ENCODE measurements at places on chromosomes 11 and 22. TPM values are rescaled to one million over a fixed set of nuclear protein-coding genes. Genes with fewer than 3 reads are reported as not detected.

DNA sequence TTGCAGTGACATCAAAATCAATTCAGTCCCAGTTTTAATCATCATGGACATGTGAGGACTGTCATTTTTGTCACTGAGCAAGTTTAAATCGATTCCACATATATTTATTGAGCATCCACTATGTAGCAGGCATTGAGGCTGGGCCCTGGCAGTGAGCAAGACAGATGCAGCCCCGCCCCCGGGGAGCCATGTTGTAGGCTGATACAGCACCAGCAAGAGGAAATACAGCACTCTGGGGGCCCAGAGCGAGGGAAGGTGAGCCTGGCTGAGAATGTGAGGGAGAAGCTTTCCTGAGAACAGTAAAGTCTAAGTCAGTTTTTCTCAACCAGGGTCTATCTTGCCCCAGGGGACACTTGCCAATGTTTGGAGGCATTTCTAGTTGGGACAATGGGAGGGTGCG, 108.6 kb upstream of the ASPHD2 start:
- H3K36me3 ChIP-seq: no peaks in the 10 kb centered on the region
- no peaks in the 10 kb centered on the region for H3K27me3 ChIP-seq
- H3K27ac ChIP-seq: no peak overlapping the region
- no peaks in the 10 kb centered on the region for H3K4me1 ChIP-seq

DNA sequence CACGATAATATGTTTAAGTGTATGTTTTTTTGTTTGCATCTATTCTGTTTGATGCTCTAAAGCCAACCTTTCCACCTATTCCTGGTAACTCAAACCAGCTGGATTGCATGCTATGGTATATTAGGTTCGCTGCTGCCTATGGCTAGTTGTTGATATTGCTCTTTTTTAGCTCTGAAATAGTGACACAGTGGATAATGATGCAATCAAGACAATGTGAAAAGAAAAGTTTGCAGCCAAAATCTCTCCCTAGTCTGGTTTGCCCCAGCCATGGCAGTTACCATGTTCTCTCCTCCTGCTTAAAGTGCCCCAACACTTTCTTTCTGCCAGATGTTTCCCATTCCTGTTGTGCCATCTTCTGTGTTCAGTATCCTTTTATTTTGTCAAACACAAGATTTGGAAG, 269.7 kb downstream of the DYNC2H1 start:
- DNase-seq: no peak
- H3K4me1 ChIP-seq: no peaks in the 10 kb centered on the region
- no peak overlapping the region for H3K4me3 ChIP-seq
- no peak overlapping the region for H3K27ac ChIP-seq
- no peaks in the 10 kb centered on the region for H3K36me3 ChIP-seq
- H3K27me3 ChIP-seq: no peaks in the 10 kb centered on the region

DNA sequence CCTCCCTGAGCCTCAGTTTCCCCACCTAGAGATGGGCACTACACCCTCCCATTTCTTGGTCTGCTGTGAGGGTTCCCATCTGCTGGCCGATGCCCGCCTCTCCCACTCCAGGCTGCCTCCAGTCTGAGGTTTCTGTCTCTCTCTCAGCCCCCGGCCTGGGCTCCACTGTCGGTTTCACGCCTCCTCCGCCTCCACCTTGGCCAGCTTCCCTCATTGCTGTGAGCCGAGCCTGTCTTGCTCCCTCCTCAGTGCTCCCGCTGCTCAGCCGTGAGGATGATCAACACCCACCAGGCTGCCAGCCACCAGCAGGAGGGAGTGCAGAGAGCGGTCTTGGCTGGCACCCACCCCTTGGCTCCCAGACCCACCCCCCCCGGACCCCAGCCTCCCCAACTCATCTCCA, 61.0 kb downstream of the CYTH4 start:
- H3K27me3 ChIP-seq: no peaks in the 10 kb centered on the region
- DNase-seq: no peak
- no peaks in the 10 kb centered on the region for H3K36me3 ChIP-seq
- no peak overlapping the region for H3K4me3 ChIP-seq
- no peaks in the 10 kb centered on the region for H3K4me1 ChIP-seq

DNA sequence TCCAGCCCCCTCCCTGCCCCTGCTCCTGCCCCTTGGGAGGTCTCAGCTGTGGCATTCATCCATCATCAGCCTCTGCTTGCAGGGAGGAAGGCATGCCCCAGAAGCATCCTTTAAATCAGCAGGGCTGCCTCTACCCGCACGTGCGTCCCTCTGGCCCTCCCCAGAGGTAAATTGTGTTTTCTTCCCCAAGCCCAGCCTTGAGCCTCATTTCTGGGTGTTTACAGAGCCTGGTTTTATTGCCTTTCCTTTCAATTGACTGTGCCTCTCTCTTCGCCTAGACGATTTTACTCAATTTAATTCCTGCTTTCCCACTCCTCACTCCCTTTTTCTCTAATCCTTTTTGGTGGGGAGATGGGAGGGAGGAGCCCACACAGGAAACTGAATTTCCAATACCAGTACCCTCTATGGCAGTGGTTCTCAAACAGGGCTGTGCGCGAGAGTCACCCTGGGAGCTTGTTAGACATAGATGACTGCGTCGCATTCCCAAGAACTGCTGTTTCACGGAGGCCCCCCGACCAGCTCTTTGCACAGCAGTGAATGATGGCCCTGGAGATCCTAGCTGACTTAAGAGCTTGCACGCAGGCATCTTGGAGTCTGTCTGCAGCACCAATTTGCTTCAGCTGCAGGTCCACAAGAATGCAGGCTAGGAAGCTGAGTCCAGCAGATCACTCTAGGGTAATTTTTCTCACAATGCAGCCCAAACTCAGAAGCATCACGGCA, 15.1 kb upstream of the OAF start:
- no peaks in the 10 kb centered on the region for H3K36me3 ChIP-seq
- no peaks in the 10 kb centered on the region for H3K4me1 ChIP-seq
- H3K27ac ChIP-seq: no peak overlapping the region
- DNase-seq: no peak
- no peak overlapping the region for H3K4me3 ChIP-seq
- H3K27me3 ChIP-seq: no peaks in the 10 kb centered on the region

- H3K4me3 ChIP-seq: no peak overlapping the region
- peaks cover 11% of the 10 kb centered on the region for H3K36me3 ChIP-seq
- peaks cover 18% of the 10 kb centered on the region for H3K4me1 ChIP-seq
- DNase-seq: peak; percentile 25
These were observed 38.2 kb downstream of the PITPNB start for GRCh38 chr22:27880778-27881394.

DNA sequence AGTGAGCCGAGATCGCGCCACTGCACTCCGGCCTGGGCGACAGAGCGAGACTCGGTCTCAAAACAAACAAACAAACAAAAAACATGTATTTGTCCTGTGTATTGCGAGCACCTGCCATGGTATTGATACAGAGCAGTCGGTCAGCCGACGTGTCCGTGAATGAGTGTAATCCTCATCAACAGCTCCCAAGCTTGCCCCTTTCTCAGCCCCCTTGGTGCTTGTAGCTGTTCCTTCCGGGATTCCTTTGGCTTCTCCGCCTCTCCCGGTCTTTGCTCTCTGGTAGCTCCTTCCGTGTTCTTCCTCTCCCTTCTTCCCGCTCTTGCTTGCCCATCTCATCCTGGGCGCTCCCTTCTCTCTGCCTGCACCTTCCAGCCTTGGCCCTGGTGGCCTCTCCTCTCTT, 10.9 kb downstream of the ZNF74 start:
- H3K36me3 ChIP-seq: peaks cover 10% of the 10 kb centered on the region
- no peak overlapping the region for H3K4me3 ChIP-seq
- H3K4me1 ChIP-seq: peaks cover 5% of the 10 kb centered on the region
- no peak overlapping the region for H3K27ac ChIP-seq
- no peaks in the 10 kb centered on the region for H3K27me3 ChIP-seq
- no peak for DNase-seq

- no peaks in the 10 kb centered on the region for H3K36me3 ChIP-seq
- H3K27ac ChIP-seq: no peak overlapping the region
- H3K27me3 ChIP-seq: no peaks in the 10 kb centered on the region
- DNase-seq: no peak
These were observed 324.7 kb downstream of the CASP12 start for GRCh38 chr11:104573441-104573990.

GRCh38 chr22:47166446-47167016, 404.1 kb downstream of the TBC1D22A start:
- H3K27me3 ChIP-seq: no peaks in the 10 kb centered on the region
- no peak overlapping the region for H3K27ac ChIP-seq
- no peak for DNase-seq
- no peaks in the 10 kb centered on the region for H3K36me3 ChIP-seq
- no peaks in the 10 kb centered on the region for H3K4me1 ChIP-seq
- H3K4me3 ChIP-seq: no peak overlapping the region

DNA sequence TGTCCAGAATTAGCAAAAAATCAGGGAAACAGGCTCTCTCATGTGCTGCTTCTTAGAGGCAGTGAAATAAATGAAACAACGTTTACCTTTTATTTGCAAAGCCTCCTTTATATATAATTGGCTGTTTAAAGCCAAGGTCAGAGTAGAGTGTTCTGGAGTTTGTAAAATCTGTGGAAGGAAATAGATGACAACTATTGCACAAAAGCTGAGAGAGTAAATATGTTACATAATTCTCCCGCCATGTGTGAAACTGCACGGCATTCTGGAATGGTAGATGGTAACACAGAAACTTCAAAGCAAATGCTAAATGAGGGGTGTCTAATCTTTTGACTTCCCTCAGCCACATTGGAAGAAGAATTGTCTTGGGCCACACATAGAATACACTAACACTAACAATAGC, 51.5 kb upstream of the FGF3 start:
- no peaks in the 10 kb centered on the region for H3K4me1 ChIP-seq
- no peaks in the 10 kb centered on the region for H3K36me3 ChIP-seq
- no peak for DNase-seq
- H3K27ac ChIP-seq: no peak overlapping the region
- no peaks in the 10 kb centered on the region for H3K27me3 ChIP-seq

- peaks cover 22% of the 10 kb centered on the region for H3K36me3 ChIP-seq
- no peaks in the 10 kb centered on the region for H3K27me3 ChIP-seq
- DNase-seq: peak; percentile 52
- peak overlapping the region; percentile 98 for H3K27ac ChIP-seq
These were observed 531 bp downstream of the PIM3 start for GRCh38 chr22:49961005-49961600.

DNA sequence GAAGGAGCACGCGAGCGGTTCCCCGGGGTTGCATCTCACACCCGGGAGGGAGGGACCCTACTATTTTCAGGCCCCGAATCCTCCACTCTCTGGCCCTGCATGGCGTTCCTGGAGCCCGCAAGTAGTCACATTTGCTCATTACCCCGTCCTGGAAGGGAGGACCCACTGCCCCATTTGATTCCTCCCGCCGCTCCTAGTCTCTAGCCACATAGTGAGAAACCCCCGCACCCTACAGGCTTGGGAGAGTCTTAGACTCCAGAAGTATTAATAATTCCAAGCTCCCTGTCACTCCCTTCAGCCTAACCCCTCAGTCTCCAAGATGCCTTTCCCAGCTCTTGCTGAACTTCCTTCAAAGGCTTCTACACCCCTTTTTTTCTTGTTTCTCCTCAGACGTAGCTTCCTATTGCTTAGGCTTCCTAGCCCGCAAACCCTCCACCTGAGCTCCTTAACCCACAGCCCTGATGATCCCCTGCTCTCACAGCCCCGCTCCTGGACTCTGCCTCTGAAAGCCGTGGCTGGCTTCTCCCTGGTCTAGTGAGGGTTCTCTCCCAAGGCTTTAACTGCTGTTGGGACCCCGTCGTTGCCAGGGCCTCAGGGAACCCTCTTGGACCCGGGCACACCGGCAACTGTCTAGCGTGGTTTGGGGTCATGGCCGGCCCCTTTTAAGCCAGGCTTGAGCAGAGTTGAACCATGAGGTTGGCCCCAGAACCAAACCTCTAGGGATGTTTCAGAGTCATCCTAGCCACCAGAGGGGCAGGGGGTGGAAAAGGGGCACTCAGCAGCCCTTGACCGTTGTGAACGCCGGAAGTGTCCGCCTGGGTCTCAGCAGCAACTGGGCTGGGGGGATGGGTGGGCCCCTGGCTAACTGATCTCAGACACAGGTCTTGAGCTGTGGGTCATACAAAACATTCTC, 862 bp downstream of the GGA1 start:
- peak; percentile 22 for DNase-seq
- H3K27ac ChIP-seq: peak overlapping the region; percentile 88
- H3K4me3 ChIP-seq: peak overlapping the region; percentile 85
- peaks cover 56% of the 10 kb centered on the region for H3K4me1 ChIP-seq

DNA sequence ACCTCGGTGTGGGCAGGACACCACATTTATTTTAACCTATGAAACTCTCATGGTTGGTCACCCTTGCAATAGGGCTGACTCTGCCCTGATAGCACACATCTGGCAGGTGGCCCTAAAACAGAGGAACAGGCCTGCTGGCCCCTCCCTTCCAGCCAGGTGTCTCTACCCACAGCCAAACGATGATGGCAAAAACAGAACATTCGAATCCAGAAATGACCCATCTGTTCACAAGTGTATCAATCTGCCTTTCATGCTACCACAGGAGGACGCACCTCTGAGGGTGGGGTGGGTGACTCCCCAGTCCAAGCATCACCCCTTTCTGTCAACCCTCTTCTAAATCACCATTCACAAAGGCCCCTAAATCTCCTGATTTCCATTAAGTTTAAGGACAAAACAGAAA, 118.1 kb downstream of the ETS1 start:
- H3K4me1 ChIP-seq: peaks cover 100% of the 10 kb centered on the region
- peak overlapping the region; percentile 94 for H3K27ac ChIP-seq
- H3K36me3 ChIP-seq: peaks cover 77% of the 10 kb centered on the region
- peak overlapping the region; percentile 11 for H3K4me3 ChIP-seq
- no peak for DNase-seq

DNA sequence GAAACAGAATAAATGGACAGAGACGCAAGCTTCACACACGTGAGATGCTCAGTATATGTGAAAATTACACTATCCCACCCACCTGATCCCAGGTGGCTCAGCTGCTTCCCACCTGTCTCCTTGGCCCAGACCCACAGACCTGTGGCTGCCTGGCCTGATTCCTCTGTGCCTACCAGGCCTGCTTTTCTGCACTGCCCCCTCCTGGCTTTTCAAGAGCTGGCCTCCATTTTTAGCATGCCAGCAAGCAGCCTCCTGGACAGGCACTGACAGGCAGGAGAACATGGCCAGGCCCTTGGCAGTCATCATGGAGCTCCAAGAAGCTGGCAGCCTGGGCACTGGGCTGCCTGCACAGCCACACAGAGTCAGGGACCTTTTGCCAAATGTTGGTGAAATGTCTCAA, 79.5 kb upstream of the HMGXB4 start:
- H3K27me3 ChIP-seq: no peaks in the 10 kb centered on the region
- no peak overlapping the region for H3K4me3 ChIP-seq
- H3K4me1 ChIP-seq: no peaks in the 10 kb centered on the region
- H3K36me3 ChIP-seq: no peaks in the 10 kb centered on the region
- no peak overlapping the region for H3K27ac ChIP-seq

GRCh38 chr11:14446701-14447169, 52.9 kb downstream of the COPB1 start:
- H3K4me3 ChIP-seq: no peak overlapping the region
- no peaks in the 10 kb centered on the region for H3K27me3 ChIP-seq
- H3K36me3 ChIP-seq: no peaks in the 10 kb centered on the region
- H3K4me1 ChIP-seq: peaks cover 11% of the 10 kb centered on the region
- H3K27ac ChIP-seq: no peak overlapping the region

CD248 gene
- 0.18 TPM for polyA plus RNA-seq

TMEM45B gene
- 21.2 TPM for polyA plus RNA-seq

CSTF3 gene
- polyA plus RNA-seq: 18.1 TPM

CEND1 gene
- polyA plus RNA-seq: not detected

VPS37C gene
- polyA plus RNA-seq: 0.93 TPM

CCDC73 gene
- not detected for polyA plus RNA-seq

SNX32 gene
- polyA plus RNA-seq: 0.93 TPM

RHOD gene
- not detected for polyA plus RNA-seq

C11orf98 gene
- 94.9 TPM for polyA plus RNA-seq

PLAAT5 gene
- not detected for polyA plus RNA-seq

AQP11 gene
- polyA plus RNA-seq: 0.37 TPM

Data from CD4-positive, alpha-beta memory T cell (primary cell).